NB4 (cell line): ENCODE measurements at places on chromosomes 11 and 22.

GRCh38 chr11:134589129-134589528, 177.1 kb upstream of the B3GAT1 start:
- no peak for DNase-seq

DNA sequence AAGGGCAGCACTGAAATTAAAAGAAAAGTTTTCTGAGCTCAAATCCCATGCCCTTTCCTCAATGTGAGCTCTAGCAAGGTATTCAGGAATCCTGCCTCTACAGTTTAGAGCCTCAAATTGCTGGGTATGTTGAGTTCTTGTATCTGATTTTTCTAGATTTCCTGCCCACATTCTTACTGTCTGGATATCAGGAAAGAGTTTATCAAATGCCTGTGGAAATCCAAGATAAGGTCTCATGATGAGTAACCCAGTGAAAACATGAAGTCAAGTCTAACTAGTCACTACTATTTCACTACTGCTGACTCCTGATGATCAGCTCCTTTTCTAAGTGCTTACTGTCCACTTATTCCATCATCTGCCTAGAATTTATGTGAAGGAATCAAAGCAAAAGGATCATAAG, 29.8 kb downstream of the LIMK2 start:
- no peak for DNase-seq

DNA sequence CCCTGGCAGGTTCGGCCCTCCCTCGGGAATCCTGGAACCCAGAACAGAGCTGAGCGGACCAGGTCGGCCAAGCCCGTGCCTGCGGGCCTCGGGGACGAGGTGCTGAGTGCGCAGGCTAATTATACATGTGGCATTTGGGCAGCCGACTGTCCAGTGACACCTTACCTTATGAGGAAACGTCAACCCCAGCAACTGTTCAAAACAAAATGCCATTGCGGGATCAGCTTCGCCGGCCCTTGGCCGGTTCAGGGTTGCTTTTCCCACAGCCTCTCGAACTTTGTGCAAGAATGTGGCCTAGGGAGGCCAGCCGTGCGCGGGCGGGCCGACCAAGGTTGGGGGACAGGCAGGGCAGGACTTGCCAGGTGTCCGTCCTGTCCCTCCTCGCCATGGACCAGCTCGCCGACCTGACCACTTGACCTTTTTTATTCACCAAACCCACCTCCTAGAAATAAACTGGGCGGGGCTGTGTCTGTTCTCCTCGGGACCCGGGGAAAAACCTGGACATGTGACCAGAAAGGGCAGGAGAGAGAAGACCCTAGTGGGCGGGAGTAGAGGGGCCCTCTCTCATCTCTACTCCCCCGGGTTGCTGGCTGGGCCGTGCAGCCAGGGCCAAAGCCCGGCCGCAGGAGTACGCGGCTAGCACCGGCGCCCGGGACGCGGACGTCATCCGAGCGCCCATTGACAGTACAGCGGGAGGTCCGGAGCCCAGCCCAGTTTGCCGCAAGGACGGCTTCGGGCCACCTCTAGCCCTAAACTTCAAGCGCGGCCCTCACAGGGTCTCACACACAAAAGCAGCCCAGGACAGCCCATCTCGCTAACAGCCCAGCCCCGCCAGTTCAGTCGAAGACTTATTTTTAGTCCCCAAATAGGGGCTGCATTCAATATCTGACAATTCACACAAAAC, 134.3 kb upstream of the C11orf58 start:
- DNase-seq, result no peak

DNA sequence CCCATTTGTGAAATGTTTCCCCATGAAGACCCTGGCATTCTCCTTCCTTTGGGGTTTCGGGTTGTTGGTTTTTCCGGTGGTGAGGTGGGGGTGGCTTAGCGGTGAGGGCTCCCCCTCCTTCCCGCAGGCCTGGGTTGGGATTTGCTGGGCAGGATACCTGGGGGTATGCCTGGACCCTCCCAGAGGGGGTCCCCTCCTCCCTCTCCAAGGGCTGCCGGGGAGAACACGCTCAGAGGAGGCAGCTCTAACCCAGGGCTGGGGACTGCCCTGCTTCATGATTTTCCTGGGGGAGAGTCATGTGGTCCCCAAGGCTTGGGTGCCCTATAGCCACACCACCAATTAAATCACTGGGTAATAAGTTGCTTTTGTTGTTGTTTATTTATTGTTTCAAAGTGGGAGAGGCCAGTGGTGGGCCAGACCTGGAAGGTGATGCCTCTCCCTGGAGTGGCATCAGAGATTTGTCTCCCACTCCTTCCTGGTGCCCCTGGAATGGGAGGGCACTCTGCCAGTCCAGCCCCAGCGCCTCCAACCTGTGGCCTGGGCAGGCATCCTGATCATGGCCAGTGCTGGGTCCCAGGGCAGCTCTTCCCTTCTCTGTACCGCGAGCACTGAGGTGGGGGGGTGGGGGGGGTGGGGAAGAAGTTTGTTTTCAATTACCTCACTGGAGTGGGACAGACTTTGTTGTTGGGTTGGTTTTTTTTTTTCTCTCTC, 1.3 kb upstream of the CLCF1 start:
- no peak for DNase-seq

GRCh38 chr11:104588970-104589369, 309.3 kb downstream of the CASP12 start:
- DNase-seq, result no peak

DNA sequence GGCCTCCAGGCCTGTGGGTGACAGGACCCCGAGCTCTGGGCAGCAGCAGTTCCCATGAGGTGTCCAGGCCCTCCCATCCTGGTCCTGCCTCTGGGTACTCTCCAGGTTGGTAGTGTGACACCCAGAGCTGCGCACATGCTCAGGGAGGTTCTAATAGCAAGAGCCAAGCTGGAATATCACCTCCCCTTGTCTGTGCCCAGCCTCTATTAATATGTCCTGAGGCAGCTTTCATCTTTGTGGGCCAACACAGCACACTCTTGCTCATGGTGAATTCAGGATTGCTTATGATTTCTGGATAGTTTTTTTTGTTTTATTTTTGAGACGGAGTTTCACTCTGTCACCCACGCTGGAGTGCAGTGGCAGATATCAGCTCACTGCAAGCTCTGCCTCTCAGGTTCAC, 3.3 kb downstream of the P2RX6 start:
- DNase-seq, result no peak
